ENCODE measurements at places on chromosomes 7 and 10.

GRCh38 chr7:150685219-150686029 is at the start of gene GIMAP2:
GIMAP2 (plus strand) TSS chr7:150685706; CDS start chr7:150687060, 1,354 bp downstream.
- no peak for DNase-seq

DNA sequence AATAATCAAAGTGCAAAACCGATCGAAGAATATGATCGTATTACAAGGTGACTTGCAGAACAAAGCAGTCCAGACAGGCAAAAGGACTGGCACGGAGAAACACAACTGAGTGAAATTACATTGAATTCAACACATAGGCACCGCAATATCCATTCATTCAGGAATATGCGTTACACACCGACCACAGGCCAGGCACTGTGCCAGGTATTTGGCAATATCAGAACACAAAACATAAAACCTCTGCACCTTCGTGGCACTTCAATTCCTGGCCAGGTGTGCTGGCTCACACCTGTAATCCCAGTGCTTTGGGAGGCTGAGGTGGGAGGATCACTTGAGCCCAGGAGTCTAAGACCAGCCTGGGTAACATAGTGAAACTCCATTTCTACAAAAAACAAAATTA is 187.9 kb downstream of the DIP2C start:
- peak; percentile 34 for DNase-seq

DNA sequence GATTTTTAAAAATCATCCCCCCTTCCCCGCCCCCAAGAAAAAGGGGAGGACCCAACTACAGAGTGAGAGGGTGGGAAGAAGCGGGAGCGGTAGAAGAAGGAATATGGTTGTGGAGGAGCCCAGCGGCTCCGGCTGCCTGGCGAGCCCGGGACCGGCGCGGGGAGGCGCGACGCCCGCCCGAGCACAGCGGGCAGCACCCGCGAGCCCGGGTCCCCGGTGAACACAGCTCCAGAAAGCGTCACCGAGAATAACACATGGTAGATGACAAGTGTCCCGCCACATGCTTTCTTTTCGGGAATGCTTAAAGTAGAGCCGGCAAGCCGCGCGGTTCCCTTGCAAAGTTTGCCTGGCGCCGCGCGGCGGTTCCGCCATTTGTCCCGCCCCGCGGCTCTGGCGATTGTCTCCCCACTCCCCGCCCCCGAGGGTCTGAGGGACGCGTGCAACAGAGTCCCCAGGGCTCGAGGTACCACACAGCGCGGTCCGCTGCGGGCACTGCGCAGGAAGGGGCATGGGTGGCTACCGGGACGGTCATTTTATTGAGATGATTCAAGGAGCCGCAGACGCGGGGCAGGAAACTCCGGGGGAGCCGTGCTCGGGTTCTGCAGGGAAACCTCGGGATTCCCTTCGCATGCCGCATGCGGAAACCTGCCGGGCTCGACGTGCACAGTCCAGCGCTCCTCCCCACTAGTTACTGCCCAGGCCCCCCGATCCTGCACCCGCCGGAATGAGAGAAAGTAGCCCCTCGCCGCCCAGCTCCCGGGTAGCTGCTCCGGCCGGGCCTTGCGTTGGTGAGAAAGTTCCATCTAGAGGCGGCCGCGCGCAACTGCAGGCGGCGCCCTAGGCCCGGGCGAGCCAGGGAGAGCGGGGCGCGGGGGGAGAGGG is 781 bp upstream of the GRM8 start:
- peak; percentile 82 for DNase-seq

DNA sequence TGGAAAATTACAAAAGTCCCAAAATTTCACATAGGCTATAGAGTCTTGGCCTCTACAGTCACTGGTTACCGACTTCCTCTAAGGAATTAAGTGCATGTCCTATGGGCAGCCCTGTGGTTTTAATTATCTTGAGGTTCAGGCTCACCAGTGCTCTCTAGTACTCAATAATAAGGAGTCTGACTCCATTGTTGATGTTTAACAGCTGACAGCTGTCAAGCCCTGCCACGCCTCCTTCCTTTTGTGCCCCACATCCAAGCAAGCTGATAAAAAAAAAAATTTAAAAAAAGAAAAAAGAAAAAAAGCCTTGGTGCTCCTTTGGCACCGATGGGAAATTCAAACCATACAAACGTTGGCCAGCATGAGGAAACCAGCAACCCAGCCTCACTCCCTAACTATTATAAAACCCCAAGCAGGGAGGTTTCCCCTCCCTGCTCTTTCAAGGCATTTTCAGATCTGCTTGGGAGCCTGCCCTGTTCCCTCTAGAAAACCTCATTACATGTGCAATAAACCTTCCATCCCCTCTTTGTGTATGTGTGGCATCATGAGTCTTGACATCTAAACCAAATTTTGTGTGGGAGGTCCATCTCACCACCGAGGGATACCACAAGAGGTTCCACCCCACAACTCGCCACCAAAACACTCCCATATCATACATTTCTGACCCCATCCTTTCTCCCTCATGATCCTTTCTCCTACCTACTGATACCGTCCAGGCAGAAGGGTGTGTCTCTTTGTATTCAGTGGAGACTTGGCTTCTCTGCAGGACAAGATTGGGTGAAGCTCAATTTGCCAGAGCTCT is 70.9 kb upstream of the CCDC71L start:
- DNase-seq = no peak

- DNase-seq = no peak
Measured at GRCh38 chr7:29044554-29044953, 86.4 kb upstream of the TRIL start.
